ENCODE measurements at places on chromosomes 12 and 14. TPM values are rescaled to one million over a fixed set of nuclear protein-coding genes. Genes with fewer than 3 reads are reported as not detected.

GRCh38 chr14:71271166-71271945, 364.1 kb downstream of the PCNX1 start:
- no peak for DNase-seq

- no peak for DNase-seq
Measured at GRCh38 chr12:55673638-55674037, 34.1 kb downstream of the ITGA7 start.

- DNase-seq, result no peak
Measured at GRCh38 chr12:32034045-32034444, 72.6 kb upstream of the BICD1 start.

- no peak for DNase-seq
Measured at GRCh38 chr14:46769292-46769691, 117.7 kb upstream of the RPL10L start.

GRCh38 chr12:19382111-19382526, 57.2 kb upstream of the AEBP2 start:
- DNase-seq, result no peak

DNA sequence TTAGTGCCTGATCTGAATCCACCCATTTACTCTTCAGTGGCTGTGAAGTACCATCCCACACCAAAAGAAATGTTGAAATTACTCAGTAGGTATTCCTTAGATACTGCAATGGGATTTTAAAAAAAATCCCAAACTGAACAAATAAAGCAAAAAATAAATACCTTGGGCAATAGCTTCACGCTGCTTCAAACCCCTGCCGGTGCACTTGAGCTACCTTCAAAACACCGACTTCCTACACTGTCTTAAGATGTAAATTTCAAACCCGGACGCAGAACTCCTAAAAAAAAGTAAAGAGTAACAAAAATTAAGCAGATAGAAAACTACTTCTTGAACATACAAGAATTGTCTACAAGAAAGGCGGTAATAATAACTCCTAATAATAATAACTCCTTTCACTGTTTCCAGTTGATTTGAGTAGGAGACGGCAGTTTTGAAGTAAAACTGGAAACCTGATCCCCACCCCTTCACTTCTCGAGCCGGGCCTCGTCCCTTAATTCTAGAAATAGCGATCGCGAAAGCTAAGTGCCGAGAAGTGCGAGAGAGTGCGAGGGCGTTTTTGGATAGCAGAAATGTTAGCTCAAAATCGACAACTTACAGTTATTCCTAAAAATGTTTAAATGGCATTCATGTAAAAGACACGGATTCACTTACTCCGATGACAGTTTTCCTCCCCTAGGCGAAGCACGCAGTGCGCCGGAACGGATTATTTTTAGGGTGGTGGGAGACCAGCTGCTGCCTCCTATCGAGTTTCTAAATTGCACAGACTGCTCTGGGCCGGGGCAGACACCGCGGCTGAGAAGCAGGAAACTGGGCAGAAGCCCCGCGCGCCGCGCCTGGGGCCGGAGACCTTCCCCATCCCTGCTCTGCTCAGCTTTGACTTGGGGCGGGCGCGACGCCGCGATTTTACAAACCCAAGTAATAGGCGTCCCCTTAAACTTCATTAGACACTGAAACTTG, at the start of gene ABCC9:
ABCC9 (minus strand) TSS at position 878 of the 957 bp plus-strand sequence. CDS start 4,752 bp downstream, outside the sequence.
- no peak for DNase-seq

DNA sequence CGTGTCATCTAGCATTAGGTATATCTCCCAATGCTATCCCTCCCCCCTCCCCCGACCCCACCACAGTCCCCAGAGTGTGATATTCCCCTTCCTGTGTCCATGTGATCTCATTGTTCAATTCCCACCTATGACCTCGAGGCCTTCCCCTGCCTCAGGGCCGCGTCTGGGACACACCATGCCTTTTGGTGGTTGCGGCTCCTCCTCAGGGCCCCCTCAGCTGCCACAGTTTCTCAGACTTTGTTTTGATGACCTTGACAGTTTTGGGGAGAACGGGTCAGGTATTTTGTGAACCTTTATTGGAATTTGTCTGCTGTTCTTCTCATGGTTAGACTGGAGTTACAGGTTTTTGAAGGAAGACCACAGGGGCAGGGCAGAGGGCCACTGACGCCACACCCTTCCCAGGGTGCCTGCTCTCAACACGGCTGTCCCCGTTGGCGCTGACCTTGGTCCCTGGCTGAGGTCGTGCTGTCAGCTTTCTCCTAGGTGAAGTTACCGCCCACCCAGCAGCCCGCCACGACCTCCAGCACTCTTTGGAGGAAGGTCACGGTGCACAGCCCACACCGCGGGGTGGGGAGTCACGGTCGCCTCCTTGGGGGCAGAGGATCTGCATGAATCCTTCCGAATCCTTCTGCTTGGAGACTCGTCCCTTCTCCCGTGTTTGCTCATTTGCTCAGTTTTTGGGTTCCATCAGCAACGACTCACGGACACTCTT, 130.5 kb downstream of the KIF26A start:
- DNase-seq, result no peak

Gene AICDA
- total RNA-seq, result not detected

Gene DLK1
- total RNA-seq, result 1.5 TPM

Gene BDKRB2
- 0.49 TPM for total RNA-seq

Gene FOXN4
- total RNA-seq, result 0.52 TPM
